Mesangial cell (primary cell): ENCODE measurements at places on chromosomes 1 and 21. TPM values are rescaled to one million over a fixed set of nuclear protein-coding genes. Genes with fewer than 3 reads are reported as not detected.

USP33 gene
- total RNA-seq, result 28.4 and 29.9 TPM in 2 replicates

INSRR gene
- total RNA-seq, result under 0.01 TPM in 1 of 2 replicates, not detected in the other

C8B gene
- not detected in 2 replicates for total RNA-seq

PLEKHG5 gene
- 14.2 and 16.1 TPM in 2 replicates for total RNA-seq

MAP1LC3C gene
- total RNA-seq, result 0.63 TPM in 1 of 2 replicates, not detected in the other

FOXD2 gene
- 0.16 and 0.51 TPM in 2 replicates for total RNA-seq

FCGR2B gene
- total RNA-seq, result not detected in 2 replicates

C4BPB gene
- total RNA-seq, result not detected in 2 replicates

PTGFRN gene
- 47.6 and 76.2 TPM in 2 replicates for total RNA-seq

BARHL2 gene
- not detected in 2 replicates for total RNA-seq

NPR1 gene
- 4.7 and 74.3 TPM in 2 replicates for total RNA-seq

ANKRD35 gene
- total RNA-seq, result 0.13 and 0.49 TPM in 2 replicates
